Fibroblast of the aortic adventitia (primary cell): ENCODE measurements at places on chromosomes 5 and 9.

GRCh38 chr5:176771102-176771845 is 39.1 kb upstream of the UNC5A start:
- DNase-seq = no peak

GRCh38 chr5:126615286-126615685 is 14.5 kb downstream of the PHAX start:
- no peak for DNase-seq

- no peak for DNase-seq
Observed at GRCh38 chr9:97848215-97848479, 4.9 kb upstream of the FOXE1 start.

- DNase-seq = no peak
Observed at GRCh38 chr5:99590806-99591205, 662.0 kb upstream of the CHD1 start.

DNA sequence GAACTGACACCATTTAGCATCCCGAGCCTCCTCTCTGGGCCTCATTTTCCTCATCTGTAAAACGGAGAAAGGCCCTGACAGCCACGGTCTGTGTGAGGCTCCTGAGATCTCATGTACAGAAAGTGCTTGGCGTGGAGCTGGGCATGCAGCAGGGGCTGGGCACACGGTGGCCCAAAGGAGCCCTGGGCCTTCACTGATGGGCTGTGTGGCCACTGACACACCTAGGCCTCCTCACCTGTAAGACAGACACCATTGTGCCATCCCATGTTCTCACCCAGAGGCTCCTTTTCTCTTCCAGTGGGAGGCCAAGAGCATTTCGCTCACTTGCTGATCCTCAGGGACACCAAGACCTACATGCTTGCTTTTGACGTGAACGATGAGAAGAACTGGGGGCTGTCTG is 1.6 kb downstream of the ORM1 start:
- no peak for DNase-seq

DNA sequence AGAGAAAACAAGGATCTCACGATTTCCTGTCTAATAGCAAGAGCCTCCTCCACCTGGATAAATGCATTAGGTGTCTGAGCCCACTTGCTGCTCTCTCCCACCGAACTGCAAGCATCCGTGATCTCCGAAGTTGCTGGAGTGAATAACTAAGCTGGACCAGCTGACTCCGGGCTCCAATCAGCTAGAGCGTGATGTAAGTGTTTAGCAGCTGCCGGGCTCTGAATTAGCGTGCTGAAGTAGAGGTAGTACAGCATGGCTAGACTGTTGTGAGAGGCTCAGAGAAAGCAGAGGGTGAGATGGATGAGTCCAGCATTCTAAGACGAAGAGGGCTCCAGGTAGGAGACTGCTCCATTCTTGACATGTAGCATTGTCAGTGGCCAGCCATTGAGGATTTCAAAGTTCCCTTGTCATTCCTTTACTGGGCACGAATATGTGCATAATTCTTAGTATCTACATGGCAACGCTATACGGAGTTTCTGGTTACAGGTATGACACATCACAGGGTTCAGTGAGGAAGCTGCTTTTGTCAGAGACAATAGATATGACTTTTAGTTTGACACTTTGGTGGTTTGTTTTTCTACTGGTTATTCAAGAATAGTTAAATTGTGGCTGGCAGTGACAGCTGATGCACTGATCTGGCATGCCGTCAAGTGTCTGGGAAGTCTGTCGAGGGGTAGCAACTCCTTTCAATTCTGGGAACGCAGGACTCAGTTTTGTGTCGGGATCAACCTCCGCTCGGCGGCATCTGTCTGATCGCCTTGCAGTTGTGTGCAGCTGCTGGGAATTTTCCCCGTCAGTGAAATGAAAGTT is 232.6 kb downstream of the MAST4 start:
- DNase-seq = peak; percentile 69
